ENCODE measurements at places on chromosomes 13 and 19.

- DNase-seq: no peak
These were observed 18.5 kb upstream of the ATP12A start for GRCh38 chr13:24661713-24662112.

GRCh38 chr19:54390942-54391577 lies 24.2 kb upstream of the TTYH1 start:
- peak; percentile 72 for DNase-seq

- no peak for DNase-seq
These were observed 1.4 kb downstream of the EVI5L start for GRCh38 chr19:7831452-7831851.

GRCh38 chr19:48683349-48683748 lies 10.5 kb upstream of the NTN5 start:
- no peak for DNase-seq

DNA sequence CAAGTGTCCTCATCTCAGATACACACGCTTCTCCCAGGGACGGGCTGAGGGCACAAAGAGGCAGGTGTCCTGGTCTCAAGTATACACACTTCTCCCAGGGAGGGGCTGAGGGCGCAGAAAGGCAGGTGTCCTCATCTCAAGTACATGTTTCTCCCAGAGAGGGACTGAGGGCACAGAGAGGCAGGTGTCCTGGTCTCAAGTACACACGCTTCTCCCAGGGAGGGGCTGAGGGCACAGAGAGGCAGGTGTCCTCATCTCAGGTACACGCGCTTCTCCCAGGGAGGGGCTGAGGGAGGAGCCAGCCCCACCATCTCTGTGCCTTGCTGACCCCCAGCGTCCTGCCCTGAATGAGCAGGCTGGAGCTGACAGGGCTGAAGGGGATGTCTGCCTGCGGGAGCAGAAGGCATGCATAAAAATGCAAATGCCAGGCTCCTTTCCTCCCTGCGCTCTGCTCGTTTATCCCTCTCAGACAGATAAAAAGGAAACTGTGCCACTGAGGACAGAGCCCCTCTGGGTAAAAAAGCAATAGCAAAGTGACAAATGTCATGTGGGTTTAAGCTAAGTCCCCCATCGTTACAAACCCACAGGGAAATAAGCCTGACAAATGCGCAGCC lies 96.1 kb upstream of the UQCRFS1 start:
- no peak for DNase-seq

- no peak for DNase-seq
These were observed 3.8 kb downstream of the APLP1 start for GRCh38 chr19:35872180-35872579.

DNA sequence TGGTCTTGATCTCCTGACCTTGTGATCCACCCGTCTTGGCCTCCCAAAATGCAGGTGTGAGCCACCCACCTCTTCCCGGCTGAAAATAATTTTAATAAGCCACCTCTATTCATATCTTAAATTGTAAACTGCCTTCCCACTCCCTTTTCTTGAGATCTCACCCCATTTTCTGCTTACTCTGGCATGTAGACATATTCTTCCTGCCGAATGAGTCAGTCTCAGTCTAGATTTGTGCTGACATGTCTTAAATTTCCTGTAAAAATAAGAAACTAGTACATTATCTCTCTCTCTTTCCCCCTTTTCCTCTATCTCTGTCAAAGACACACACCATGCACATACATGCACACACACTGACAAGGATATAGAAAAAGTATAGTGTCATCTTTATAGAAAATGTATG lies 60.9 kb downstream of the THSD1 start:
- DNase-seq: no peak

DNA sequence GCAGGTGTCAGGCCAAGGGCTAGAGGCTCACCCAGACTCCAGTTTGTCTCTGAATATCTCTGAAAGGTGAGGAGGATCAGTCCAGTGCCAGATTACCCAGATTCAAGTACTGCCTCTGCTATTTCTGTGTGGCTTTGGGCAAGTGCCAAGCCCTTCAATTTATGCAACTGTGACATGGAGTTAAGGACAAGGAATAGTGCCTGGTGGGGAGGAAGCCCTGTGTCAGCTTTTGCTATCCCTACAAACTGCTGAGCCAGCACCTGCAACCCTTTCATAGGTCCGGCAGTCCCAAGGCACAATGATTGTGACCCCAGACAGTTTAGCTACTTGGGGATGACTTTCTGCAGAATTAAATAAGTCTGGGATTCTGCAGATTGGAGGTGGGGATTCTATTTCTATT lies 123.0 kb downstream of the KL start:
- no peak for DNase-seq

GRCh38 chr13:38871275-38871674 lies 119.4 kb downstream of the STOML3 start:
- DNase-seq: no peak

GRCh38 chr13:90552702-90553101 lies 794.8 kb upstream of the MIR17HG start:
- DNase-seq: no peak

GRCh38 chr13:30406779-30407416 lies 15.4 kb upstream of the UBE2L5 start:
- DNase-seq: no peak

DNA sequence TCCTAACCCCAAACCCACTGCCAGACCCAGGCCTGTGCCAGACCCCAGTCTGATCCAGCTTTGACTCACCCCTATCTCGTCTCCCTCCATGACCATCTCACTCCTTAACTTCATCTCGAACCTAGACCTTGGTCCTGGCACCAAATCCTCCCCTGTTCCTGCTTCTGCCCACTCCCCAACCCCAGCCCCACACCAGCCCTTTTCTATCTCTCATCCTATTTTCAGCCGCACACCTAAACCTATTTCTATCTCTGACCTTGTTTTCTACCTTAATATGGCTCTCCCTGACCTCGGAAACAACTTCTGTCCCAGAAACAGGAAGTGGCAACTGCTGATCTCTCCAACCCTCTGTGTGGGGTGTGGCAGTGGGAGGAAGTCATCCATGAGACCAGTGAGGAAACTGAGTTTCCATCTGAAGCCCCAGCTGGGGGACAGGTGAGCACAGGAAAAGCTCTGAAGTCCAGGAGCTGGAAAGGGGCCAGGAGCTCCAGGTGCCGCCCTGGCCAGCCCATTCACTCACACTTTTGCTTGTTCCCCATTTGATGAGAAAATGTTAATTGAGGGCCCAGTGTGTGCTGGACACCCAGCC lies 13.7 kb downstream of the PTH2 start:
- DNase-seq: no peak

DNA sequence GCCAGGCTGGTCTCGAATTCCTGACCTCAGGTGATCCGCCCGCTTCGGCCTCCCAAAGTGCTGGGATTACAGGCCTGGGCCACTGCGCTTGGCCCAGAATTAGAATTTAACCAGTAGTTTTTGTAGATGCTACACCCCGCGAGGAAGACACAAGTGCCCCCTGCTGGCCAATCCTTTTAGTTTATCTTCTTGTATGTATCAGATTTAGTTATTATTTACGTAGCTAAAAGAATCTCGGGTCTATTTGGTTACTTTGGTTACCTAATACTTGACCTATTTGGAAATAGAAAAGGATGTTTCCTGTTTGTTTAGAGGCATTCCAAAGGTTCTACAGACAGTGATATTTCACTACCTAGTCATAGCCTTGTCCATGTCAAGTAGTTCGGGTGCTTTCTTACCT lies 22.0 kb downstream of the MUC16 start:
- no peak for DNase-seq

GRCh38 chr13:113050734-113051431 lies 54.7 kb upstream of the F7 start:
- no peak for DNase-seq

GRCh38 chr13:73722120-73722519 lies 412.1 kb downstream of the KLF12 start:
- DNase-seq: no peak

GRCh38 chr19:10269333-10270179 lies 1.4 kb upstream of the ICAM1 start:
- peak; percentile 96 for DNase-seq

DNA sequence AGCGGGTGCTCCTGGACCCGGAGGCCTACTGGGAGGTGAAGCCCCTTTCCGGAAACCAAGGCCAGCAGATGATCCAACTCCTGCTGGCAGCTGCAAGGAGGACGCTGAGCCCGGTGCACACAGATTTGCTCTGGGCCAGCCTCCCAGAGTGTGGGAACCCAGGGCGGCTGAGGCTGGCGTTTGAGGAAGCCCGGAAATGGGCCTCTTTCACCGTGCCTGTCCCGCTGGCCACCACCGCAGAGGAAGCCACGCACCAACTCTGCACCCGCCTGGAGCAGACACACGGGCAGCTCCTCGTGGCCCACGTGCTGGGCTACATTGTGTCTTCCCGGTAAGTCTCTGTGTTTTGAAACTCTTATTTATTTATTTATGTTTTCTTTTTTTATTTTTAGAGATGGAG lies 30.4 kb downstream of the NWD1 start:
- no peak for DNase-seq

- DNase-seq: no peak
These were observed 16.5 kb upstream of the IL17D start for GRCh38 chr13:20686863-20687579.

GRCh38 chr19:1087813-1088415 lies 7.3 kb downstream of the POLR2E start:
- no peak for DNase-seq

DNA sequence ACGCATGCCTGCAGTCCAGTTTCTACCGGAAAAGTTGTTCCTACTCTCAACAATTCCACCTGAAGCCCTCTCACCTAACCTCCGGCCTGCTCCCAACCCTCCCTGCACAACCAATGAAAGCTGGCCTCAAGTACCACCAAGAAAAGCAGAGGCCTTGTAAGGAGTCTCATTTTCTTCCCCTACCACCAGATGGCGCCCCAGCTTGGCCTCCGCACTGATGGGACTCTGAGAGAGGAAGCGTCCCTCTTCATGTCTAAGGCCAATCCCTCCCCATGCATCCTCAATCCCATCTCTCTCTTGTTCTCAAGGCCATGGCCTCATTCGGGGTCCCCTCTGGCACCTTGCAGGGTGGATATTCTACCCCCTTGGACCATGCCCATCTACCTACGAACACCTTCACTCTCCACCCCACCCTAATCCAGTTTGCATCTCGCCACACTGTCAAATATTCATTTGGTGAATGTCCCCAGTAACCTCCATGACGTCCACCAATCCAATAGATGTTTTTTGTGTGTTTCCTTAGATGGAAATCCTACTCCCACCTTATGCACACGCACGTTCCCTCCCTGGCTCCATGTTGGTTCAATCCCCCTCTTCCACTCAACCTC lies 412.8 kb downstream of the ZNF536 start:
- peak; percentile 75 for DNase-seq

DNA sequence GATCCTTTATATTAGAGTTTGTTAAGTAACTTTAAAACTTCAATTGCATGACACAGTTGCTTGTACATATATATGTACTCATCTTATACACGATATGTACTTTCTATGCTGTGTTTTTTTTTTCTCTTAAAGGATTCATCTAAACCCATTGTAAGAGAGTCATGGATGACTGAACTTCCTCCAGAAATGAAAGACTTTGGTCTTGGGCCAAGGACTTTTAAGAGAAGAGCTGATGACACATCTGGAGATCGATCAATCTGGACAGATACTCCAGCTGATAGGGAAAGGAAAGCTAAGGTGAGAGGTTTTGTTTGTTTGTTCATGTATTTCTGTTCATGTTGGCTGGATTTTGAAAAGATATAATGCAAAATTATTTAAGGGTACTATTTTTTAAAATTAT lies 26.0 kb downstream of the GPALPP1 start:
- no peak for DNase-seq

GRCh38 chr13:114130131-114130836 lies 2.1 kb downstream of the RASA3 start:
- no peak for DNase-seq

- DNase-seq: no peak
These were observed 10.7 kb downstream of the SHISA7 start for GRCh38 chr19:55432241-55432959.

DNA sequence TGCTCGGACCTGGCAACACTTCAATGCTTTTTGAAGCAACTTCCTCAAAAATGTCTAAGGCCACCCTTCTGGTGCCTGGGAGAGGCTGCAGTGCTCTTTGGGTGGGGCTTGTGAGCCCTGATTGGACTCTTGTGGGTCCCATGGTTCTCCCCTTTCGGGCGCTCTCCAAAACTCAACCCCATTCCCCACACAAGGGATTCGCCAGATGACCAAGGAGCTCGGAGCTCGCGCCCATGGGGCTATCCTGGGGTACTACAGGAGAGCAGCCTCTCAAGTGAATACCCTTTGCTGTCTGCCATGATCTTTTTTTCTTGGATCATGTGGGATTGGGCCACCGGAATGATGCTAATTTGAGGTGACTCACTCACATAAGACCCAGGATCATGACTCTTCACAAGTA lies 29.7 kb upstream of the KL start:
- DNase-seq: peak; percentile 8

GRCh38 chr19:48501494-48502349 lies 9.9 kb downstream of the LMTK3 start:
- DNase-seq: no peak
